ENCODE measurements at places on chromosomes 7 and 10. TPM values are rescaled to one million over a fixed set of nuclear protein-coding genes. Genes with fewer than 3 reads are reported as not detected.

SSC4D gene
- total RNA-seq, result 0.33 TPM

GPR146 gene
- 1.2 TPM for total RNA-seq

COL13A1 gene
- total RNA-seq, result 21.5 TPM

ERVW-1 gene
- not detected for total RNA-seq

CCDC201 gene
- not detected for total RNA-seq

SDK1 gene
- 22.8 TPM for total RNA-seq

SLC16A9 gene
- total RNA-seq, result 0.33 TPM

FOXP2 gene
- 10.9 TPM for total RNA-seq

TSPAN12 gene
- total RNA-seq, result 0.73 TPM

NT5C2 gene
- 62.8 TPM for total RNA-seq

TAS2R5 gene
- 1.7 TPM for total RNA-seq
